ENCODE measurements at places on chromosomes 16 and 17.
A peak's percentile ranks its signal among the peaks of the same experiment; 100 is the strongest.

- DNase-seq: peak; percentile 50
These were observed 8.7 kb upstream of the UBE2G1 start for GRCh38 chr17:4375039-4375748.

DNA sequence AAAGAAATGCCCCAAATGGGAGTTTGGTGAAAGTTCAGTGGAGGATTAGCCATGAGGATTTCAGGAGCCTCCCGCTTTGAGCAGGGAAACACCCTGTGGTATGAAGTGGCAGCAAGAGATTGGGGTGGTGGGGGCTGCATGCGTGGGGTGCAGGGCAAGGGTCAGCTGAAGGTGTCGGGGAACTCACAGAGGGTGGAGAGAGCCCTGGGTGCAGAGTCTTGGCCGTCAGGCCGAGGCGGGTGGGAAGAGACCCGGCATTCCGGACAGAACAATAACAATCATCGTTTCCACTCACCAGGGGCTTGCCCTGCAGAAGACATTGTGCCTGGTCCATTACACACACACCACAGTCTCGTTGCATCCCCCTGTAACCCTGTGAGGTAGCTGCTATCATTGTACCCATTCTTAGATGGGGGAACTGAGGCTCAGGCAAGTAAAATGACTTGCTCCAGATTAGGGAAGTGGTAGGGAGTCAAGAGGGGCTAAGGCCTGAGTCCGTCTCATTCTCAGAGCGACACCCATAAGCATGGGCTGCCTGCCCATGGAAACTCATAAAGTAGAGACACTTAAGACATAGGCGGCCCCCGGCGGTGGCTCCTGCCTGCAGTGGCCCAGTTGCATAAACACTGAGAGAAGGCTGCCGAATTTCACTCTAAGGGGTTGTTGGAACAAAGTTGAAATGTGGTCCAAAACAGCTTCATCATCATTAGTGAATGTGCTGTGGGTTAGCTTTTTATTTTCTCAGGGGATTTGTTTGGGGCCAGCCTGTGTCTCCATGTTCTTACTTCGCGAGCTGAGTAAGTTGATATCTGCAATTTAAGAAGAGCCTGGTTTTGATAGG lies 93.3 kb downstream of the CMIP start:
- no peak for DNase-seq

DNA sequence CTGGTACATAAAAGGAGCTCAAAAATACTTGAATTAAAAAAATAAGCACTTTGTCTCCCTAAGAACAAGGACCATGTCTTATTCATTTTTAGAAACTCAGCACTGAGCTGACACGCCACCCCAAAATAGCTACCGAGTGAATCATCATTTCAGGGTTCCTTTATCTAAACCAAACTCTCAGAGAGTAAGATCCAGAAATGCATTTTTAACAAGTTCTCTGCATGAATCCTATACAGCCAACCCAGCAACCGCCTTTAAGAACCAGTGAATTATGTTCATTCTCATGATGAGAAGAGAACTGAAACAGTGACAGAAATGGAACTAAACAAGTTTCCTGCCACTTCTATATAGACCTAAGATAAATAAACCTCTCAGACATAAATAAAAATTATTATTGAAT lies 8.7 kb downstream of the C16orf87 start:
- no peak for DNase-seq

DNA sequence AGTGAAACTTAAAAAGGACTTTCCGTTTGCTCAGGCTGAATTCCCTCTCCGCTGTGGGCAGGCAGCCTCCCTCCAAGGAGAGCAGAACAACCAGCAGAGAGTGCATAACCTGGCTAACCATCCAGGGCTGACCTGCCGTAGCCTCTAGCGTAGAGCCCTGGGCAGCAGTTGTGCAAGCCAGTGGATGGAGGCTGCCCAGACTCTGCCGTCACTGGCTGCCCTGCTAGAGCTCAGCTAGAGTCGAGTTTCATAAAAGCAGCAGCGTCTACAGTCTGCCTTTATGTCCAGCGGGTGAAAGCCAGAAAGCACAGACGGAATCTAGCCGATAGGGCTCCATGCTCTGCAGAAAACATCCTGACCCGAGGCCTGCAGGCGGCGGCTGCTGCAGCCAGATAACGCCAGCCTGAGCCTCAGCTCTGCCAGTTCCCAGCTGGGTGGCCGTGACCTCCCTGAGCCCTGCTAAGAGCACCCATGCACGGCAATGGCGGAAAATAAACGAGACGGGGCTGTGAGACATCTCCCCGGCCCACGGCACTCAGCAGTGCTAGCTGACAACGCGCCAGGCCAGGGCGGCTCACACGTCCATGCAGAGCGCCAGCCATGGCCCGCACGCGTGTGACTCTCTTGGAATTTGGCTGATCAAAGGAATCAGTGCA lies 231.3 kb downstream of the ENGASE start:
- no peak for DNase-seq

Data from stimulated activated CD4-positive, alpha-beta T cell treated with anti-CD3 and anti-CD28 coated beads, Interleukin-2, amount 100 ng/mL, for 48 hours (primary cell).